ENCODE measurements at places on chromosomes 5 and 9.

- DNase-seq, result no peak
Observed at GRCh38 chr9:109939698-109940342, 159.8 kb downstream of the PALM2AKAP2 start.

- no peak for DNase-seq
Observed at GRCh38 chr5:135596157-135596763, 17.5 kb upstream of the CXCL14 start.

GRCh38 chr5:124628721-124629596, 117.5 kb downstream of the ZNF608 start:
- DNase-seq, result peak; percentile 98

DNA sequence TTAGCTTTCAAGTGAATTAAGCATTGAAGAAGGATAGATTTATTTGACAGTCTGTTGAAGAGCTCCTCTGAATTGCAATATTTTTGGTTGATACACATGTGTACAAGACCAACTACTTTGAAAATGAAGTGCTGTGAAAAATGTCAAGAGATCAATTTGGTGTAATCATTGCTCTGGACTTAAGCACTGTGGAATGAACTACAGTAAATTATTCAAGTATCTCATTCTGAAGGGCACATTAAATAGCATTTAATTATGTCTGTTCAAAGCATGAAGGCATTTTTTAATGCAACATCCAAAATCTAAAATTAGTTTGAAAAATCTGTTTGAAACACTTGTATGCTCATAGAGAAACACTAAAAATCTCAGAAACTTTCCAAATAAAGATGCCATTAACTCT, 107.5 kb downstream of the CDH18 start:
- DNase-seq, result no peak

DNA sequence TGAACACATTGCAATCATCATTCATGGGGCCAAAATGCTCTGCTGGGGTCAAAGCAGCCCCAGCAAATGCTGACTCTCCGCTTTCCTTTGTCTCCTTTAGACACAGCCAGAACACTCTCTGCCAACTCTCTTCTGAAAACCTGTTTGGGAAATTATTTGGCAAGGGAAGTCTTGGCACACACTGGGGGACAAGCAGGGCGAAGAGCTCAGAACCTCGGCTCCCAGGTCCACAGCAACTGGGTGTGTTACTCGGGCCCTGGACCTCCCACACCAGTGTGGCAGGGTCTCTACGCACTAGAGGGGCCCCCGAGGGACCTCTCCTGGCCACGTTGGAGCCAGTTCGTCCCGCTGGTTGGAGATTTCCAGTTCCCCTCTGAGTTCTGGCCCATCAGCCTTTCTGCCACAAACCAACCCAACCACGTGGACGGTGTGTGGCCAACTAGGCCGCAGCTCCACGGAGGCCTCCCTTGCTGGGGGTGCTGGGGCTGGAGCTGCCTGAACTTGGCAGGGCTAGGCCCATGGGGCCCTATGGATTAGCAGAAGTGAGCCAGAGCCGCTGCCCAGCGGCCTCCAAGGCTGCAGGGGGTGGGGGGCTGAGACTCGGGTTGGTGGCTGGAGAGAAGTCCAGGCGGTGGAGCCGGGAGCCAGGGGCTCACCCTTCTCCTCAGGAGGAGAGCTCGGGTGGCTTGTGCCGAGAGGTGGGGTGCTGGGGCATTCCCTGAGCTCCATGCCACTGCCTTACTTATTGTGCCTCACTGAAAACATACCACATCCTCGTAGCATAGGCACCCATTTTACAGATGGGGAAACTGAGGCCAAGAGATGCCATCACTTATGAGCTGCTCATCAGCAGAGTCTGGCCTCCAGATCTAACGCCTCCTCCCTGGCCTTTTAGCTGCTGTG, 46.8 kb upstream of the RNU6ATAC start:
- no peak for DNase-seq

GRCh38 chr9:14992081-14992480, 81.9 kb upstream of the FREM1 start:
- DNase-seq, result no peak

- no peak for DNase-seq
Observed at GRCh38 chr5:117302473-117302872, 727.9 kb upstream of the SEMA6A start.

GRCh38 chr5:116564312-116564711, 10.3 kb downstream of the SEMA6A start:
- DNase-seq, result no peak

DNA sequence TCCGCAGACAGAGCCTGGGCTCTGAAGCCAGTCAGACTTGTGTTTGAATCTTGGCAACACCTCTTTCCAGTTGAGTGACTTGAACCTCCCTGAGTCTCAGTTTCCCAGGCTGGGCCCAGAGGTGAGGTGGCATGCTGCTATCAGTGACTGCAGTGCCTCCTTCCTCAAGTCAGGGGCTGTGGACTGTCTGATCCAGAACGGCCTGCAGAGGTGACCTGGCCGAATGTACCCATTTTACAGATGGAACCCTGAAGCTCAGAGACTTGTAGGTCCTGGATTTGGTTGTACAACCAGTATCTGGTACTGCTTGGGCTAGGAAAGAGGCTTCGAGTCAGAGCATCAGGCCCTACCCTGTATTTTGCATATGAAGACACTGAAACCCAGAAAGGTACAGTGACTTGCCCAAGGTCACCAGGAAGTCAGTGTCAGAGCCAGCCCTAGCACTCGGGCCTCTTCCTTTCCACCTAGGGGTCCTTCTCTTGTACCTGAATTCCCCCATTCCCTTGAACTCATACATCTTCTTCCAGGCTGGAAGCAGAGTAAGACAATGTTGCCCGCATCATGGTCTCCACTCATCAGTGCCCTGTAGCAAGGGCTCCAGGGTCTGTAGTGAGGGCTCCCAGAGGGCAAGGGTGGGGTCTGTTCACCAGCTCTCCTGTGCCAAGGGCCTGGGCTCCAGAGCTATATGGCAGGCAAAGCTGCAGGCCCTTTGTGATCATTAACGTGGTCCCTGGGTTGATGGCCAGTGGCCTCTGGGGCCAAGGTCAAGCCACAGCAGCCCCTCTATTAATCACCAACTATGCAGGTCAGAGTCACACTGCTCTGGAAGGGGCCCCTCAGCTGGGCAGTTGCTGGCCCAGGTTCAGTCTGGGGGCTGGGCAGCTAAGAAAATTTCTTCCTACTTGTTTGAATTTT, 28.5 kb downstream of the GSN start:
- DNase-seq, result no peak

GRCh38 chr9:73173557-73174329, 22.1 kb downstream of the ANXA1 start:
- no peak for DNase-seq

DNA sequence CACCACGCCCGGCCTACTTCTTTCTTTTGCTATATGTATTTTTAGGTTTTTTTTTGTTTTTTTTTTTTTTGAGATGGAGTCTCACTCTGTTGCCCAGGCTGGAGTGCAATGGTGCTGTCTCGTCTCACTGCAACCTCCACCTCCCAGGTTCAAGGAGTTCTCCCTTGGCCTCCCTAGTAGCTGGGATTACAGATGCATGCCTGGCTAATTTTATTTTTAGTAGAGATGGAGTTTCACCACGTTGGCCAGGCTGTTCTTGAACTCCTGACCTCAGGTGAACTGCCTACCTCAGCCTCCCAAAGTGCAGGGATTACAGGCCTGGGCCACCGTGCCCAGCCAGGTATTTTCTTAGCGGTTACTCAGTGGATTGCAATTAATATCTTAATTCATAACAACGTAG, 23.9 kb upstream of the C5orf24 start:
- no peak for DNase-seq

DNA sequence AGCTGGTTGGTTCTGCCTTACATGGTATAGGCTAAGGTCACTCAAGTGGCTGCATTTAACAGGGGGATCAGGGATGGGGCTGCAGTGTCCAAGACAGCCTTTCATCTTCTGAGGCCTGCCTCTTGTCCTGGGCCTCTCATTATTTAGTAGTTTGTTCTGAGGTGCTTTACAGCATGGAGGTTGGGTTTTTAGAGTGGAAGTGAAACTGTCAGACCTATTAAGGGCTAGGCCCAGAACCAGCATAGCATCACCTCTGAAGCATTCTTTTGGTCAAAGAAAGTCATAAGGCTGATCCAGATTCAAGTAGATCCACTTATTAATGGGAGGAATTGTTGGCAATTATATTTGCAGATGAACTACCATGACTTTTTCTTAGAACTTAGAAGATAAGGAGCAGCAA, 146.0 kb upstream of the NMUR2 start:
- no peak for DNase-seq

DNA sequence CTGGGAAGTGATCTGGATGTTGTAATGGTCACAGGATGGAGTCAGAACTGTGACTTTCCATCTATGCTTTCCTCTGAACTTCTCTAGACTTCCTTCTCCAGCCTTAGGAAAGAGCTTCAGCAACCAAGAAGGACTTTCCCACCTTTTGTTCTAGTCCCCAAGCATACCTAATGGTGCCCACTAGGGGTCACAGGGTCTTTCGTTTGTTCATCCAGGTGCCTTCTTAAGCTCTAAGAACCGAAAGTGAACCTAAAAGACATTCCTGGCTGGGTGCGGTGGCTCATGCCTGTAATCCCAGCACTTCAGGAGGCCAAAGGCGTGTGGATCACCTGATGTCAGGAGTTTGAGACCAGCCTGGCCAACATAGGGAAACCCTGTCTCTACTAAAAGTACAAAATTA, 1.8 kb upstream of the WNT8A start:
- DNase-seq, result no peak

GRCh38 chr9:91677822-91678436, 254.3 kb upstream of the NFIL3 start:
- DNase-seq, result no peak

DNA sequence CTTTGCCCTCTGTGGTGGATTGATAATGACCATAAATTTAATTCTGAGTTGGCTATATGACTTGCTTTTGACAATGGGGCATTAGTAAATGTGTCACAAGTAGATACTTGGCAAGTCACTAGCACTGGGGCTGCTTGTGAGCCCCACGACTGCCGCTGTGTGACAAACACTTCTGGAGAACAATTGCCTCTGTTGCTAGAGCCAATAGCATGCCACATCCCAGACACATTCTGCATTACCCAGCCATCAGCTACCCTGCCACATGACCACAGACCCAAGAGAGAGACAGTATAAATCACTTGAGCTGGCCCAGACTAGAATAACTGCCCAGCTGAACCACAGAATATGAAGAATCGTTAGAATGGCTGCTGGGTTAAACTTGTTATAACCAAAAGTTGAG, 753.2 kb upstream of the DMAC1 start:
- no peak for DNase-seq

DNA sequence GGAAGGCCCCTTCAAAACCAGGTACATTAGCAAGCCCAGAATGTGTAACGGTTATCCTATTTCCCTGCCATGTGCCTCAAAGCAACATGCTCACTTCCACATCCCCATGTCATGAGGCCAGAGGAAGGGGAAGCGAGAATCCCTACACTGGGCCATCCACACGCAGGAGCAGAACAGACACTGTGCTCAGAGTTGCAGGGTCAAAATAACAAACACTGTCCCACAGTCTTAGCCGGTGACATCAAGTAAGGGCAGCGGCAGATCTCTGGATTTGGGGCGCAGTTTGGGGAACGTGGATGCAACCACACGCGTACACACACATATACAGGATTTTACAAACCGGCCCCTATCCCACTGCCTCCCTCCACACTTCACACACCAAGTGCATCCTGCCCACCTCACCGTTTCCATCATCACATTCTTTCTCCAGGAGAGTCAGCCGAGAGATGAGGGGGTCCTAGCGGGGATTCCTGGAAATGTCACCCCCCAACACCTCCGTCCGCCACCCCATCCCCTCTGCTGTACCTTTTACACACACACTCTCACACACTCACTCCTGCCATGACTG, 776 bp downstream of the APBA1 start:
- no peak for DNase-seq

- no peak for DNase-seq
Observed at GRCh38 chr5:176779537-176779936, 30.8 kb upstream of the UNC5A start.

- peak; percentile 37 for DNase-seq
Observed at GRCh38 chr5:28408186-28408585, 1369.8 kb upstream of the CDH9 start.
